B cell (primary cell): ENCODE measurements at places on chromosomes 11 and 22. TPM values are rescaled to one million over a fixed set of nuclear protein-coding genes. Genes with fewer than 3 reads are reported as not detected.

Gene LGR4
- total RNA-seq: 3.3 TPM in 2 replicates

Gene ZNF280B
- 2.9 and 3.5 TPM in 2 replicates for total RNA-seq

DNA sequence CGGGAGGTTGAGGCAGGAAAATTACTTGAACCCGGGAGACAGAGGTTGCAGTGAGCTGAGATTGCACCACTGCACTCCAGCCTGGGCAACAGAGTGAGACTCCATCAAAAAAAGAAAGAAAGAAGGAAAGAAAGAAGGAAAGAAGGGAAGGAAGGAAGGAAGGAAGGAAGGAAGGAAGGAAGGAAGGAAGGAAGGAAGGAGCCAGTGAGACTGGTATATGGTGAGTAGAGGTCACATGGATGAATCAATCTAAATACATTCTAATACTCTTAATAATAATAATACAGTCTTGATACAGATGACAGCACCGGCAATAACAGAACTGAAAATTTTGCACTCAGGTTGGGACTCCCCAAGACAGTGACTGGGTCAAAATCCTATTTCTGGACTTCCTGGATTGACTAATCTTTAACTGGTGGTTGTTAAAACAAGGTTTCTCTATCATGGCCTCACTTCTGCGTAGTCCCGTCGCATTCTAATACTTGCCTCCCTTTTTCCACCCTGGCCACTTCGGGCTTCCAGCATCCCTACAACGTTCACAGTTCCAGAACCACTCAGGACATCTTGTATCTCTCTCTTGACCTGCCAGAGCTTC lies 53.5 kb upstream of the EIF3M start:
- H3K27me3 ChIP-seq: no peaks in the 10 kb centered on the region
- H3K27ac ChIP-seq: no peak overlapping the region
- DNase-seq: no peak
- H3K36me3 ChIP-seq: no peaks in the 10 kb centered on the region
- H3K4me3 ChIP-seq: no peak overlapping the region
- peaks cover 4% of the 10 kb centered on the region for H3K4me1 ChIP-seq

- H3K4me3 ChIP-seq: no peak overlapping the region
- no peak overlapping the region for H3K27ac ChIP-seq
These were observed 8.6 kb upstream of the OR51G1 start for GRCh38 chr11:4932751-4933150.

- no peak overlapping the region for H3K27ac ChIP-seq
- H3K36me3 ChIP-seq: no peaks in the 10 kb centered on the region
- peaks cover 7% of the 10 kb centered on the region for H3K27me3 ChIP-seq
- DNase-seq: no peak
- H3K4me1 ChIP-seq: no peaks in the 10 kb centered on the region
These were observed 45.5 kb downstream of the PIWIL3 start for GRCh38 chr22:24728790-24729637.

Gene ART5
- total RNA-seq: not detected in 2 replicates
